ENCODE measurements at places on chromosomes 5 and 9. TPM values are rescaled to one million over a fixed set of nuclear protein-coding genes. Genes with fewer than 3 reads are reported as not detected.

The MTMR12 gene
- 12.9 TPM for total RNA-seq

The CTNNAL1 gene
- total RNA-seq, result 51.7 TPM

The TXNDC8 gene
- not detected for total RNA-seq

The EQTN gene
- not detected for total RNA-seq
